ENCODE measurements at places on chromosomes 4 and X.

DNA sequence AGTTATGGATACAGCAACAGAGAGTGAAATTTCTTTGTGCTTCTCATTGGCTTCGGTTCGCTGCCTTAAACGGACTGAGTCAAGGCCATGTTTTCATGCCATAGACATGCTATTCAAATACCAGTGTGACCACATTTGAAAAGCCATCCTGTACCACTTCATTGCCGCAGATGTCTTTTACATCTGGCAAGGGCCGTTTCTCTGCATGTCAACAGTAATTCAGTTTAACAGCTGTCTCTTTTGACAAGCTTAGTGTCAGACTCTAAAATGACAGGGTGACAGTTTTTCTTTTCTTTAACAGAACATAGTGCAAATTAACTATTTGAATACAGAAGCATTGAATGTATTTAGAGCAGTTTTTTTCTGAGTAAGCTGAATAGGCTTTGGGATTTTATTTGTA lies 362.2 kb upstream of the POU3F4 start:
- DNase-seq, result no peak

- no peak for DNase-seq
Observed at GRCh38 chr4:102614801-102615200, 113.6 kb downstream of the NFKB1 start.

DNA sequence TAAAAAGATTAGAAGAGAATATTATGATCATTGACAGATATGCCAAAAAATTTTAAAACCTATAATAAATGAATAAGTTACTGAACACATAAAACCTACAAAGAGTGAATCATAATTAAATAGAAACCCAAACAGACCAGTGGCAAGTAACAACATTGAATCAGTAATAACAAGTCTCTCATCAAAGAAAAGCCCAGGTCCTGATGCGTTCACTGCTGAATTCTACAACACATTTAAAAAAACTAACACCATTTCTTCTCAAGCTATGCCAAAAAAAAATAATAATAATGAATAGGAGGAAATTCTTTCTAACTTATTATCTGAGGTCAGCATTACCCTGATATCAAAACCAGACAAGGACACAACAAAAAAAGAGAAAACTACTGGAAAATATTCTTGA lies 30.6 kb downstream of the ACTRT1 start:
- DNase-seq, result no peak

- DNase-seq, result no peak
Observed at GRCh38 chr4:184344435-184344834, 126.8 kb upstream of the ENPP6 start.

- DNase-seq, result no peak
Observed at GRCh38 chrX:42242004-42242403, 318.6 kb upstream of the CASK start.

GRCh38 chr4:152255437-152255836 lies 280.5 kb downstream of the FBXW7 start:
- DNase-seq, result peak; percentile 65

DNA sequence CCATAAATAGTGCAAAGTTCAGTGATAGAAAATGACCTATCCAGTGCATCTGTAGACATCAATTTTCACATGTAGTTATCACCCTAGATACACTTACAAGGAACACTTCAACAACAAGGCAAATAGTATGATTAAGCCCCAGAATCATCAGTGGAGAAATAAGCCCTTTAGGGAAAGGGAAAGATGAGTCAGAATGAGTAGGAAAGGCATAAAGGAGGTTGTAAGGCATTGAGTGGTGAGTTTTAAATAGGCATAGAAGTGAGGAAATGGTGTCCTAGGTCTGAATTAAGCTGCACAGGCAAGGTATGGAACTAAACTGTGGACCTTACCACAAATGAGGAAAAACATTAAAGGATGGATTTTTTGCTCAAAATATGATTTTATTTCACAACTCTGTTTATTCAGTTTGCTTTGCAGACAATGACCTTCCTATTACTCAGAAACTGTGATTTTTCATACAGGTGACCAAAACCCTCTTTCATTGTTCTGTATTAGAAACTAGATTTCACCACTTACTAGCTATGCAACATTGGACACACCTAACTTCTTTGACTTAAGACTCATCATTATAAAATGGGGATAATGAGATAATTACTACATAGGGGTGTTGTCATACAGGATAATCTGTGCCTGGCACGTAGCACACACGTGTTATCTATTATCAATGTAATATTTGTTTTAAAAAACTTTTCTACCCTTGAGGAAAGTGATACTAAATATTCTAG lies 57.0 kb upstream of the MAP9 start:
- DNase-seq, result no peak

DNA sequence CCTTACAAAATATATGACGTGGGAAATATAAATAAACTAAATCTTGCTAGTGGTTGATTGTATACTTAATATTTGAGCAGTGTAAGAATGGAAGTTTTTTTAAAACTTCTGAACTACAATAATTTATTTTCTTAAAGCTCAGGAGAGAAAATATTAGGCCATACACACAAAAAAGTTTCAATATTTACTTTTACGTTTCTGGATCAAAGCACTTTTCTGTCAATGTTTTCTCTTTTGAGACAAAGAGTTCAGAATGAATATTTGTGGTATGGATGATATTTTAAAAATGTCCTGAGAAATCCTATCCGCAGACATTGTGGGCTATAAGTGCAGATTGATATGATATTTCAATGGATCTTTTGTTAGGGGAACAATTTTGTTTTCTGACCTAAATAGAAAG lies 109.9 kb downstream of the TLL1 start:
- DNase-seq, result no peak

GRCh38 chr4:37471971-37472370 lies 214.2 kb downstream of the RELL1 start:
- no peak for DNase-seq

DNA sequence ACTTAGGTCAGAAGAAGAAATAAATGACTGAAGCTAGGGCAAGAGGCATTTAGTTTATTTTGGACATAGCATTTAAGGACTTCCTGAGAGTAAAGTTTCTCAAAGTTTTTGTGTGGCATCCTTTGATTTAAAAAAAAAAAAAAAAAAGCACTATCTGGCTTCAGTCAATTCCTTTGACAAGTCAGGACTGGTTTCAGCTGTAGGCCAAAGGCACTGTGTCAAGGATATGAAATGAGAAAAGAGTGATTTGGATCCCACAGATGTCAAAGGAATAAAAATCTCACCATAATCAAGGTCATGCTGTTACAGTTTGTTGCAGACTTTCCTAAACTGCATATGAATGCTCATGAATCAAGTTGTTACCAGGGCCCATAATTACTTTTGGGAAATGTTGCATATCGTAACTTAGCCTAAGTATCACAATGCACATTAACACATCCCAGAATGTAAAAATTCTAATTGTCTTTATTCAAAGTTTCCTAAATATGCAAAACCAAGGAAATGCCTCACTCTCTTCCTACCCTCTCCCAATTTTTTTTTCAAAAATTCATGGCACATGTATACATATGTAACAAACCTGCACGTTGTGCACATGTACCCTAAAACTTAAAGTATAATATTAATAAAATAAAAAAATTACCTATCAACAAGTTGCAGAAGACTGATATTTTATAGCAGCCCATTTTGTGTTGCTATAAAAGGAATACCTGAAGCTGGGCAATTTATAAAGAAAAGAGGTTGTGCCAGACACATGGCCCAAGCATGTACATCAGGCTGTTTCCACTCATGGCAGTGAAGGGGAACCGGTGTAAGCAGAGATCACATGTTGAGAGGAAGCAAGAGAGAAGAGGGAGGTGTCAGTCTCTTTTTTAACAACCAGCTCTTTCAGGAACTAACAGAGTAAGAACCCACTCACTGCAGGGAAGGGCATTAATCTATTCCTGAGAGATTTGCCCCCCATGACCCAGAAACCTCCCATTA lies 33.7 kb upstream of the ADAMTS3 start:
- DNase-seq, result no peak

DNA sequence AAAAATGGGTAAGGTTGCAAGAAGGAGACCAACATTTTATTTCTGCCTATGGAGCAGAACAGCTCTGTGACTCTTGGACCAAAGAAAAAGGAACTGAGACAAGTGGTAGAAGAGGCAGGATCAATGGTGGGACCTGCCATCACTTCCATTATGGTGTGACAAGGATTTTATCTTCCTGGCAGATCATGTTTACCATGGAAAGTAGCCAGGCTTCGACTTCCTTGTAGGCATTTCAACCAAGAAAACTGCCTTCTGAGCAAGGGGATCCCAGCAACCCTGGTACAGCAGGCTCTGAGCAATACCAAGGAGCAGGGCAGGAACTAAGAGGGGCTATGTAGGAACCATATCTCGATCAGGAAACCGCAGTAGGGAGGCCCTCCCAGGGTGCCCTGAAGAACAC lies 317.4 kb downstream of the IQCM start:
- no peak for DNase-seq

DNA sequence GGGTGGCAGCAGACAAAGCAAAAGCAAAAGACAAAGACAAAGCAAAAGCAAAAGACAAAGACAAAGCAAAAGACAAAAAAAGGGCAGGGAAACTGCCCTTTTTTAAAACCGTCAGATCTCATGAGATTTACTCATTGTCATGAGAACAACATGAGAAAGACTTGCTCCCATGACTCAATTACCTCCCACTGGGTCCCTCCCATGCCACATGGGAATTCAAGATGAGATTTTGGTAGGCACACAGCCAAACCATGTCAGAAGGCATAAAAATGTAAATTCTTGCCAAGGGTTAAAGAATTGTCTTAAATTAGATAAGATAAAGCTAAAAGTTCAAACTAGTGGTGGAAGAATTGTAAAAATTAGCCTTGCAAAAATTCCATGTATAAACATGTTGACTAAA lies 419.7 kb downstream of the TRAM1L1 start:
- DNase-seq, result no peak

DNA sequence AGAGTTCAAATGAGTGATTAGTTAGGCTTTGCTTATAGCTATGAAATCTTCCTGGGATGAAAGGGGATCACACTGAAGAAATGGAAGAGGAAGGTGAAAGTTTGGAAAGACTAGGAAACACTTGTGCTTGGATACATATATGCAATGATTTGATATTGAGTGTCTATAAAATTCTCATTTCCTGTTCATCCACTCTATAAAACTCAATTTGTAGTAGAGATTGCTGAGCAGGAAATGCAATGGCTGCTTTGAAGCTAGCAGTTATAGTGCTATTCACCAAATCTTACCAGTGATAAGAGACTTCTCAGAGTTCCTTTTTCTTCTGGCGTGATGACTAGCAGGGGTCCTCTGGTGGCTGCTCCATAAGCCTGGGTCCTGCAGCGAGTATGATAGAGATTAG lies 128.1 kb upstream of the HPF1 start:
- no peak for DNase-seq

DNA sequence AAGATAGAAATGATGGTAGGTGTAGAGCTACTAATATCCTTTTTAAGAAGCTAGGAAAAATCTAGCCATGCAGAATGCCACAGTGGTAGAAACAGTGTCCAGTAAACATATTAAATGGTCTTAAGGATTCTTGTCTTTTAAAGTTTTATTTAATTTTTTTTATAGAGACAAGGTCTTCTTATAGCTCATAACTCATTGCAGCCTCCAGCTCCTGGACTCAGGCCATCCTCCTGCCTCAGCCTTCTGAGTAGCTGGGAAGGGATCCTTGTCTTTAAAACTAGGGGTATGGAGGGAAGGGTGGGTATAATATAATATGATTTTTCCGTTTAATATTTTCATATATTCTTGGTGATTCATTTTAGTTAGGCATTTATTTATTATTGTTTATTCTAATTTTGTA lies 3.8 kb downstream of the TMEM165 start:
- DNase-seq, result no peak

GRCh38 chr4:27115221-27115620 lies 254.6 kb downstream of the STIM2 start:
- no peak for DNase-seq

DNA sequence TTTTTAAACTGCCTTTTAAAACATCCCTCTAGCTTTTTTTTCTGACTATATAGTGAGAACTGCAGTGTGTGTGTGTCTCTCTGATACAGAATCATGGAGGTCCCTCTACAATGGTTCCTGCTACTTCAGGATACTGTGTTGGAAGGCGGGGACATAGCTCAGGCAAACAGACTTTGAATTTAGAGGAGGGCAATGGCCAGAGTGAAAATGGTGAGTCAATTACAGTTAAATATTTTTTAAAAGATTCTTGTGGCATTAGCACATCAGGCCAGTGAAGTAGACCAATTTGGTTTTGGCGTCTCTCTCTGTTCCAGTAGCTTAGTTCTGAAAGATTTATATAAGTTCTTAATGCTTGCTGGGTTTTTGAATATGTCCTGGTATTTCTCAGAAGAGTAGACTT lies 47.1 kb downstream of the ALG13 start:
- no peak for DNase-seq

DNA sequence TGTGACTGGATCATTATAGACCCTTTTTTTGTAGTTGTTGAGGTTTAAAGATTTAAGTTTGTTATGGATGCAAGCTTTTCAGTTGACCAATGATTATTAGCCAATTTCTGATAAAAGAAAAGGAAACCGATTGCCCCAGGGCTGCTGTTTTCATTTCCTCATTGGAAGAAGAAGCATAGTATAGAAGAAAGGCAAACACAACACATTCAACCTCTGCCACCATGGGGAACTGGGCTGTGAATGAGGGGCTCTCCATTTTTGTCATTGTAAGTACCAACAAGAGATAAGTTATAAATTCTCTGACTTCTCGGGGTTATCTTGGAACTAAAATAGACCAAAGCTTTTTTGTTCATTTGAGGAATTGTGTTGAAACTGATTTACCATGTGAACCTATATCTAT lies at the start of gene CYBB:
CYBB (plus strand) TSS at position 203 of the 400 bp plus-strand sequence; CDS start at position 222, 19 bp downstream.
- no peak for DNase-seq

- DNase-seq, result no peak
Observed at GRCh38 chr4:57331959-57332358, 221.8 kb upstream of the IGFBP7 start.

DNA sequence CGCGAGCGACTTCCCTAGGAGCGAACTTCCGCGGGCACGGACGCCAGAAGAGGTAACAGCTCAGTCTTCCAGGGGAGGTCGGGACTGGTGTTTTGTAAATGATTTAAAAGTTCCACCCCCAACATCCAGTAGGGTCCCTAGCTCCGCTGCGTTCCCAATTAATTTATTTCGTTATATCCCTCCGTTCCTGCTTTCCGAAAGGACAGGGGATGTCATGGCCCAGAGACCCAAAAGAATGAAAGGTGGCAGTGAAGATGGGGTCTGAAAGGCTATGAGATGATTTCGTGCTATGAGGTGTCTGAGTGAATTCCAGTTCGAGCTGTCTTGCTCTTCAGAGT lies 373 bp upstream of the SMIM43 start:
- no peak for DNase-seq

DNA sequence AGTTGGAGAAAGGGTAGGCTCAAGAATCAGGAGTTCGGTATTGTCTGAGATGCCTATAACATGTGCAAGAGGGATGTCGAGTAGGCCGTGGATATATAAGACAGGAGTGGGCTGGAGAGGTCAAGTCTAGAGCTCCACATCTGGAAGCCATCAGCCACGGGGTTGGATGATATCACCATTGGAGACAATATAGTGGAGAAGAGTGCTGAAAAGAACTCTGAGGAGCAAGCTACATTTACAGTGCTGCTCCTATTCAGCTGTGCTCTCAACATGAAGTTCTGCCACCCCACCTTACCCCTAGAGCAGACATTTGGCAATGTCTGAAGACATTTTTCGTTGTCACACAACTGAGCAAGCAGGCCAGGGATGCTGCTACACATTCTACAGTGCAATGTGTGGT lies 20.9 kb upstream of the PLAC1 start:
- no peak for DNase-seq

GRCh38 chr4:41881981-41882624 lies 53.1 kb upstream of the TMEM33 start:
- no peak for DNase-seq
